ENCODE measurements at places on chromosomes 5 and 9.

GRCh38 chr5:154479160-154479943 lies 1.3 kb upstream of the HAND1 start:
- DNase-seq, result peak; percentile 53

GRCh38 chr9:126423916-126424185 lies 97.2 kb downstream of the MVB12B start:
- DNase-seq, result no peak

GRCh38 chr5:81855591-81855990 lies 104.7 kb upstream of the SSBP2 start:
- no peak for DNase-seq

- DNase-seq, result no peak
These were observed 129.0 kb upstream of the ALDH1B1 start for GRCh38 chr9:38263532-38263931.

DNA sequence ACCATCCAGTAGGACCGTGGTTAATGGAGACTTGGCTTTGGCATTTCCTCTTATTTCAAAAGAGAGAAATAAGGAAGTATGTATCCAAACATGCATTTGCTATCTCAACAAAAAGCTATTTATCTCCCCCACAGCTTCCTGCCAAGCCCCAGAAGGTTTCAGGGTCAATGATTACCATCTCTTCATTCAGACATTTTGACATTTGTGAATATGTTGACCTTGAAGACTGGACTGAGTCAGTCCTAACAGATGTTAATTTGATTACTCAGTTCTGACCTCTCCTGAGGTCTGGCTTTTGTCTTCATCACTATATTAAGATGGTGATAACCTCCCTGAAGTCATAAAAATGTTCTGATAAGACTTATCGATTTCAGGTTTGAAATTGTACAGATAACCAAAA lies 479.4 kb downstream of the AGTPBP1 start:
- DNase-seq, result no peak

GRCh38 chr5:36772276-36773140 lies 104.1 kb upstream of the NIPBL start:
- no peak for DNase-seq

- no peak for DNase-seq
These were observed 53.4 kb downstream of the PFDN1 start for GRCh38 chr5:140249536-140249935.

- DNase-seq, result no peak
These were observed 238.8 kb downstream of the DMAC1 start for GRCh38 chr9:7560669-7561305.

DNA sequence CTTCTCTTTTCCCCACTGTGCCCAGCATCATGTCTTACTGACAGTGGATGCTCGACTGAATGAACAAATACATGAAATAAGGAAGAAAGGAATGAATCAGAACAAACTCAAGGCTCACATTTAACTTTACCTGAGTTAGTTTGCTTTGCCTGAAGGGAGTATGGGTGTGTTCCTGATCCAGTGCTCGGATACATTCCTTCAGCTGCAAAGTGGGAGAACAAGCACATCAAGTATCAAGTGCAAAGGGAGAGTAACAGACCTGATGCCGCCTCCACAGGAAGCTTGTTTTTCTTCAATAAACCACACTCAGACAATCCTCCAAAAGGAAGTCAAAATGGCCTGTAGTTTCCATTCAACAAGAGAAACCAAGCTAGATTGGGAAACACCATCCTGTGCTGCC lies 66.1 kb downstream of the KIF24 start:
- DNase-seq, result no peak

- DNase-seq, result no peak
These were observed 22.1 kb upstream of the IL13 start for GRCh38 chr5:132635873-132636272.

All from B cell (primary cell).